ENCODE measurements at places on chromosomes 2 and 18.

- peak; percentile 30 for DNase-seq
These were observed 75.8 kb downstream of the KIDINS220 start for GRCh38 chr2:8761529-8762164.

- DNase-seq: no peak
These were observed 74.3 kb downstream of the BIN1 start for GRCh38 chr2:127032621-127033020.

DNA sequence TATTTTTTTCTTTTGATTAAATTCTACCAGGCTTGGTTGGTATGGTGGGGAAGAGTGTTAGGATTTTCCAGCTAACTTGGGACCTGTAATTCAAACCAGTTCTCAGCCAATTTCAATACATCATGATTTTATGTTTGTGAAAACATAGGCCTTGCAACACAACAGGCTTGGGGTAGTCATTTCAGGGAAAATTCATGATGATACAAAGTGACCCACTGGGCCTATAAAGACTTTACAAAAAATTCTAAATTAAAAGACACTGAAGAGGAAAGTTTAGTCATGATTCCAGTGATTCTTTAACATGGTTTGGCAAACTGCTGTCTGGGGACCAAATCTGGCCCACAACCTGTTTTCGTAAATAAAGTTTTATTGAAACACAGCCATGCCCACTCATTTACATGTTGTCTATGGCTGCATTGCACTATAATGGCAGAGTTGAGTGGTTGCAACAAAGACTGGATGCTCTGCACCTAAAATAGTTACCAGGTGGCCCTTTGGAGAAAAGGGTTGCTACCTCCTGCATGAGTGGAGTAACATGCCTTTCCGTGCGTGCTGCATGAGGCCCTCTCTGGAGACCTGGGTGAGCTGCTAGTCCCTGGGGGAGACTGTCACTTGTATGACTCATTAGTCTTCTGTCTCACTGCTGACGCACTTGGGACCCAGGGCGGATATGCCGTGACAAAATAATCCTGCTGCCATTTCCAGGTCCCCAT is 73.6 kb downstream of the NPAS2 start:
- no peak for DNase-seq

DNA sequence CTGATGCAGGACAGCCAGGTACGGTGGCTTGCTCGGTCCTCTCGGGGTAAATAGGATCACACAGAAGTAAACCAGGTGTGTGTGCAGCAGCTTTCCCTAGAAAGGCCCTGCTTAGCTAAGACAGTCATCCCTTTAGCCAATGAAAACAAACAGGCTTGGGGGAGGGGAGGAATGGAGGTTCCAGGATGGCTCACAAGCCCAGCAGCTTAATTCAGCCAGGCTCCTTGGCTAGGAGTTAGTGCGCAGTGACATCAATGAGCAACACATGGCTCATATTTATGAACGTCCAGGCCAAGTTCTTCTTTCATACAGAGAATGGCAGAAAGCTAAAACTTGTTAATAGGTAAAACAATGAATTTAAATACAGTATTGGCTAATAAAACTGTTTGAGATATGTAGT is 10.2 kb downstream of the IAH1 start:
- DNase-seq: no peak

- DNase-seq: no peak
These were observed 116.1 kb downstream of the NFATC1 start for GRCh38 chr18:79511671-79512301.

DNA sequence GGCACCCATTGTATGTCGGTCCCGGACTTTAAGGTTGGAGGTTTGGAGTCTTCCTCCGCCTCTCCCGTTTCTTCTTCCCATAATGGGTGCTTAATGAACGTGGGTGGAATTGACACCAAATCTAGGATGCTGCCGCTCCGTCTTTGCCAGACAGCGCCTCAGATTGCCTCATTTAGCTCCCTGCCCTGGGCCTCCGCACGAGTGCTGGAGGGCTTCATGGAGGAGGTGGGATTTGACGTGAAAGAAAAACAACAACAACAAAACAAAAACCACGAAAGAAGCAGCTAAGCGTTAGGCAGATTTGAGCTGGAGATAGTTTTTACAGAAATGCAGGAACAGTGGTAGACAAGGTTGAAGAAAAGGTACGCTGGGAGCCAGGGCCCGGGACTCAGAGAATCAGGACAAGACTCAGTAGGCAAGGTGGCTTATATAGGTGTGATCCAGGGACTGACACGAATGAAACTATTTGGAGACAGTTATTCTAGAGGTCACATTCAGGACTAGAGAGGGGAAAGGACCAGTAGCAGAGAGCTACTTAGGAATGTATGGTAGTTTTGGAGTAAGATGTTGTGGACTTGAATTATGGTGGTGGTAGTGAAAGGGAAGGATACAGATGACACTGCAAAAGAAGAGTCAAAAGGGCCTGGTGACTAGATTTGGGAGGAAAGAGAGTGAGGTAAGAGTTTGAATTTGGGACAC is 605 bp downstream of the ZNF2 start:
- no peak for DNase-seq

DNA sequence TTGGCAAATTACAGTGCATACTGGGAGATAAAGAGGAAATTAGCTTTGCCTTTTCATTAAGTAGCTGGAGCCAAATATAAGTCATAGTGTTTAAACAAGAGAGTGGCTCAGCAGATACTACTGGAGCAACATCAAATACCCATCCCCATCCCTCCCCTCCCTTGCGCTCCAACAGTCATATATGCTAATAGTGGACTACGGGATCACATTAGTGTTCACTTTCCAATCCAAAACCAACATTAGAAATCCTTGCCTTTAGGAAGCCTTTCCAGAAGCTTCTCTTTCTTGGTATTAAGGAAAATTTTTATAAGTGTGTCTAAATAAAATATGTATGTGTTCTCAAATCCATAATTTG is 1669.3 kb downstream of the SUCLG1 start:
- no peak for DNase-seq

DNA sequence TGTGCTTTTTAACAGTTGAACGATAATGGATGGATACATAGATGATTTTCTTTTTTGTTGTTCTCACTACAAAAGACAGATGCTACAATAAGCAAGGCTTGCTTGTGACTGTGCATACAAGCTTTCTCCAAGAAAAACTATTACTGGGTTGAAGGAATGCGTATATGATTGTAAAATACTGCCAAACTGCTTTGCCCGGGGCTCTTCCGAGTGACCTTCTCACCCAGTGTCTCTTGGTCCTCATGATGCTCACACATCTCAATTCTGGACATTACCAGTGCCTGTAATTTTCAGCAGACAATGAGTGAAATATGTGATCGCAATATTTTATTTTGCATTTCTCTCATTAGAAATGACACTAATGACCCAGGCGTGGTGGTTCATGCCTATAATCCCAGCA is 35.9 kb downstream of the INPP5D start:
- DNase-seq: no peak

GRCh38 chr2:175918935-175919334 is 83.1 kb downstream of the LNPK start:
- no peak for DNase-seq

DNA sequence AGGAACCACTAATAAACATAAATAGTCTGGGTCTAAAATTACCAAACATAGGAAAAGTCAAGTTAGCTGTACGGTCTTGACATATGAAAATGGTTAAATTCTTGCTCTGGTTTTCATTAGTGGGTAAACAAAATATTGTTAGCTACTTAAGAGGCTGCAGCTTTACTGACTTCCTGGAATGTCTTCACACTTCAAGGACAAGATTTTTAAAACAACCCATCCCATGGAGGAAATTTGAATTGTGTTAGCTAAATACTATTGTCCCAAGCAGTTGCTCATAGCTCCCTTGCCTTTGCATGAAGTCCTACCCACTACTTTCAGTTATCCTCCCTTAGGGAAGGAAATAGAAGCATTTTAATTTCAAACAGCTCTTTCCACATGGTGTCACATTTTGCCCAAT is 128.5 kb downstream of the EPHA4 start:
- DNase-seq: no peak

DNA sequence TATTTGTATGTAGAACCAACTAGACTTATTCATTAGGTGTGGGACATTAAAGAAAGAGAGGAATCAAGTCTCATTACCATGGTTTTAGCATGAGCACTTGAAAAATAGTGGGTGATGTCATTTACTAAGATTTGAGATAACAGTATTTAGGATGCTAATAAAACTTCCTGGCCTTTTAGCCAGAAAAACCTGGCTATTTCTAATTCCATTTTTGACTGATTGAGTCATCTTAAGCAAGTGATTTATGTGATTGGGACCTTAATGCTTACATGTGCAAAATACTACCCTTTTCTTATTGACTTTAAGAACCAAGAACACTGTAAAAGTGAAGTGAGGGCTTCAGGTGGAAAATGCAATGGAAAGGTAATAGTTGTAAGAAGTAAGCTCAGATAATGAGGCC is 196.8 kb upstream of the SESTD1 start:
- DNase-seq: no peak

GRCh38 chr2:210442878-210443277 is 33.7 kb downstream of the LANCL1 start:
- no peak for DNase-seq

DNA sequence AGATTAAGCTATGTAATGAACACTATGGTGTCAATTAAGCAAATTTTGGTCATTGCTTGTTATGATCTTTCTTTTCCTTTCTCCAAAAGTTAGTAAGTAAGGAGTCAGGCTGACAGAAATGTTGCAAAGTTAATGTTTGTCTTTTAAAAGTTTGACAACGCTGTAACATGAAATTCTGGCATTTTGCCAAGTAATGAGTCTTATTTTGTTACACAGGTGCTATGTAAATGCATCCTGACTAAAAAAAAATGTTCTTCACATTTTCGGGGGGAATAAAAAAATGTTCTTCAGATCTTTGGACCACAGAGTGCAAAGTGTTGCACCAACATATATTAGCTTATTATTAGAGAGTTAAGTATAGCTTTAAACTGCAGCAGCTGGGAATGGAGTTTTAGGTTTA is 54.8 kb upstream of the PROKR1 start:
- DNase-seq: no peak

DNA sequence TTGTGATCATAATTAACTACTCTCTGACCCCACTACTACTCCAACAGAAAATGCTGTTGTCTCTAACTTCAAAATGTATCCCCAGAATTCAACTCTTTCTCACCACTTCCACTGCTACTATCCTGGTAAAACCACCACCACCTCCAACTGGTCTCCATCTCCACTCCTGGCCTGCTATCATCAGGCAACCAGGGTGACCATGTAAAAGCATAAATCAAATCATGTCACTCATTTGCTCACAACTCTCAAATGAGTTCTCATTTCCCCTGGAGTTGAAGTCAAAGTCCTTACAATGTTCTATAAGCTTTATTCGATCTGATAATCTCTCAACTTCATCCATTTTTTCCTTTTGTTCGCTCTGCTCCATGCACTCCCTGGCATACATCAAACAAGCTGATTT is 24.6 kb downstream of the CUL3 start:
- DNase-seq: no peak

DNA sequence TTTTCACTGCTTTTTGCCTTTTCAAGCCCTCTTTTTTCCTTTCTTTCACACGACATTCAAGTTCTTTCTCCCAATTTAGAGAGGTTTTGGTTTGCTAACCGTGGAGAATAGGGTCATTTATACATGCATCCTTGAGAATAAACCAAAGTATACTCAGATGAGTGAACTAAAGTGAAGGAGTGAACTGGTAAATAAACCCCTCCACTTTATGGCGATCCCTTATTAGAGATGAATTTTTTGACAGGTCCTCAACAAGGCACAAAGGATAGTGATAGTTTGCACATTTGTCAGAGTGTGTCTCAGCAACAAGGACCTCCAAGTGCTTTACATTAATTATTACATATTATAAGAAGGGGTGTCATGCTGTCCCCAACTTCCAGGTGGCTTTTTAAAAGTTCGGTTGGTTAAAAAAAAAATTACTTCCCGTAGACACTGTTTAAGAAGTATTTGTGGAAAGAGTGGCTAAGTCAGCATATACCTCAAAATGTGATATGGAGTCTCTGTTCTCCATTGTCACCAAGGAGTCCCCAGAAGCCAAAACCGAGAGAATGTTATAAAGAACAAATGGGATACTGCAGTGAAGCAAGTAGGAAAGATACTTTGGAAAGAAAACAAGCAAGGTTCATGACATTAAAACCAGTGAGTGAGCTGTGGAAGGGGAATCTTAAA is 1.7 kb upstream of the SLC40A1 start:
- no peak for DNase-seq

- DNase-seq: peak; percentile 34
These were observed at the start of gene RAB27B for GRCh38 chr18:54828281-54828881. RAB27B (plus strand) TSS chr18:54828477; CDS start chr18:54877586, 49,109 bp downstream.

DNA sequence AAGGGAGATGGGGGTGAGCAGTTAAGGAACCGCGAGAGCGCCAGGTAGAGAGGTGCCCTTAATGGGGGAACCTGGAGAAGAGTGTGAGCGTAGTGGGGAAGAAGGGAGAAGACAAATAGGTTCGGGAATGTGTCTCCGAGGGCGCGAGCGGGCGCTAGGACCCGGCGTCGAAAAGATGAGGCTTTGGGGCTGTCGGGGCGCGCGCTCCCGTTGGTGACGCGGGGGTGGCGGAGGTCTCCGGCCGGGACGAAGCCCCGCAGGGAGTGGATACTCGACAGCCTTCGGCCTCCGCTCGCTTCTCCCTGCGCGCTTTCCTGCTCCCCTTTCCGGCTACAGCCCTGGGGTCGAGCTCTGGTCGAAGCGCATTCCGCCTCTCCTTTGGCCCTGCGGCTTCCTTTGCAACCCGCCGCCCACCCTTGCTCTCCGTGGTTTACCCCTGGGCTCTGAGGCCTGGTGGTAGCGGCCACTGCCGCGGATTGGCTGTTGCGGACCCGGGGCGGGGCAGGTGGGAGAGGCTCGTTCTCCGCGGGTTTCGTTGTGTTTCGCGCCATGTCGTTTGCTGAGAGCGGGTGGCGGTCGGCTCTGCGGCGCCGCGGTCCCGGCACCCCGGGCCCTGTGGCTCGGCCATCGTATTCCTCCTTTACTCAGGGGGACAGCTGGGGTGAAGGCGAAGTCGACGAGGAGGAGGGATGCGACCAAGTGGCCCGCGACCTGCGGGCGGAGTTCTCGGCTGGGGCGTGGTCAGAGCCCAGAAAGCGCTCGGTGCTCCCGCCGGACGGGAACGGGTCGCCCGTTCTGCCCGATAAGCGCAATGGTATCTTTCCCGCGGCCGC is at the start of gene ARL6IP6:
Gene ARL6IP6, plus strand, starts transcription at position 545 of the 833 bp plus-strand sequence. Its CDS starts 5 bp downstream, at position 550.
- DNase-seq: peak; percentile 89

DNA sequence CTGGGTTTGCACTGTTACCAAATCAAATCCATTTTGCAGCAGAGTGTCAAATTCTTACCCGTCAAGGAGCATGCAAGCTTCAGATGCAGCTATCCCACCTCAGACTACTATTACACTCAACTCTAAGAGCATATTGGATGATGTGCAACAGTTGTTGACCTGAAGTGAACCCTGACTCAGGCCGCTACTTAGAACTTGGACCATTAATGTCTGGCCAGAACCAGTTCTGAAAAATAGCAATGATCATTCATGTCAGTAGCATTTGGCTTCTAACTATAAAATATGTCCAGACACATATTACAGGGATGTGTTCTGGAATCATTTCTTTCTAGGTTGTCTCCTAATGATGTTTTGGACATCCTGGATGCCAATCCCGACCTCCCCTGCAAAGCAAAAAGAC is 135.5 kb upstream of the PKDCC start:
- DNase-seq: no peak

Data from NCI-H774 (cell line).